Muscle of arm (tissue), 14 donors: ENCODE measurements at places on chromosomes 1 and 21.

DNA sequence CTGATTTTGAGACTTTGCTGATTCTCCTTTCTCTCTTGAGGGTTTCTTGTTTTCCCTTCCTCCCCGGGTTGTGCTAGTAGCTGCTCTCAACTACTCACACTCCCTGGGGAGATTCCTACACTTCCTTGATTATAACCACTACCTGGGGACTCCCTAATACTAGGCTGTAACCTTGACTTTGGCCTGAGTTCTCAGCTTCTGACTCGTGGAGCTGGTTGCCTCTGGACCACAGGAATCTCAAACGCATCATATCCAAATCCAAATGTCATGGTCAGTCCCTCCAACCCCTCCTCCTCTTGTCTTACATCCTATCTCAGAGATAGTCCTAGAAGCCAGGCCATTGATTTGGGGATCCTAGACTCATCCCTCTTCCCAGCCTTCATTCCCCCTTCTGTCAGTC, 12.0 kb downstream of the MOV10 start:
- no peak for DNase-seq

DNA sequence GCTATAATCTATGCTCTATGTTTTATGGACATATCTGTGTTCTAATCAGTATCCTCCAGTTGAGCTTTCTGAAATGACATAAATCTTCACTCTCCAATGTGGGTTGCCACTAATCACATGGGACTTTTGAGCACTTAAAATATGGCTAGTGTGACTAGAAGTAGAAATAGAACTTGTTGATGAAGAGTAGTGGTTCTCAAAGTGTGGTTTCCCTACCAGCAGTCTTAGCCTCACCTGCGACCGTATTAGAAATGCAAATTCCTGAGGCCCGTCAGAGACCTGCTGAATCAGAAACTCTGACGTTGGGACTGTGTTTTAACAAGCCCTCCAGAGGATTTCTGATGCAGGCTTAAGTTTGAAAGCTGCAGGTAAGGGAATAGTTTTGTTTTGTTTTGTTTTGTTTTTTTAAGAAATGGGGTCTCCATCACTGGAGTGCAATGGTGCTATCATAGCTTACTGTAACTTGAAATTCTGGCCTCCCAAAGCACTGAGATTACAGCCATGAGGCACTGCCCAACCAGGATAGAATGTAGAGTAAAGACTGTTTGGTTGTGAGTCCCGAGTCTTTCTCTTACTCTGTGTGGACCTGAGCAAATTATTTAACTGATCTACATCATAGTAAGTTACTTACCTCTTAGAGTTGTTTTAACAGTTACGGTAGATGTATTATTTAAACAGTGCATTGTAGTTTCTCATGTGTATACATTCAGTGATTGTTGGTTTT, 21.7 kb downstream of the GLRX2 start:
- DNase-seq, result no peak

DNA sequence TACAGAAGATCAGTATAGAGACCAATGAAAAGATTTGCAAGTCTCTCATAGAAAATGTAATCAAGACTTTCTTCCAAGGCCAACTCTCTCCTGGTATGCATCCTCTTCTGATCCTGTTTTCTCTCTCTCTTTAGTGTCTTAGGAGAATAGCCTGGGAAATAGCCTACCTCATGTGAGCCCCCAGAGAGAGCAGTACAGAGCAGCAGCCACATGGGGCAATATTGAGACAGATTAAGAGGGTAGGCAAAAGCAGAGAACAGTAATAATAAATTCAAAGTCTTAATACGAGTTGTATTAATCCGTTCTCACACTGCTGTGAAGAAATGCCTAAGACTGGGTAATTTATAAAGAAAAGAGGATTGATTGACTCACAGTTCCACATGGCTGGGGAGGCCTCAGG, 61.4 kb downstream of the RNASEL start:
- no peak for DNase-seq

DNA sequence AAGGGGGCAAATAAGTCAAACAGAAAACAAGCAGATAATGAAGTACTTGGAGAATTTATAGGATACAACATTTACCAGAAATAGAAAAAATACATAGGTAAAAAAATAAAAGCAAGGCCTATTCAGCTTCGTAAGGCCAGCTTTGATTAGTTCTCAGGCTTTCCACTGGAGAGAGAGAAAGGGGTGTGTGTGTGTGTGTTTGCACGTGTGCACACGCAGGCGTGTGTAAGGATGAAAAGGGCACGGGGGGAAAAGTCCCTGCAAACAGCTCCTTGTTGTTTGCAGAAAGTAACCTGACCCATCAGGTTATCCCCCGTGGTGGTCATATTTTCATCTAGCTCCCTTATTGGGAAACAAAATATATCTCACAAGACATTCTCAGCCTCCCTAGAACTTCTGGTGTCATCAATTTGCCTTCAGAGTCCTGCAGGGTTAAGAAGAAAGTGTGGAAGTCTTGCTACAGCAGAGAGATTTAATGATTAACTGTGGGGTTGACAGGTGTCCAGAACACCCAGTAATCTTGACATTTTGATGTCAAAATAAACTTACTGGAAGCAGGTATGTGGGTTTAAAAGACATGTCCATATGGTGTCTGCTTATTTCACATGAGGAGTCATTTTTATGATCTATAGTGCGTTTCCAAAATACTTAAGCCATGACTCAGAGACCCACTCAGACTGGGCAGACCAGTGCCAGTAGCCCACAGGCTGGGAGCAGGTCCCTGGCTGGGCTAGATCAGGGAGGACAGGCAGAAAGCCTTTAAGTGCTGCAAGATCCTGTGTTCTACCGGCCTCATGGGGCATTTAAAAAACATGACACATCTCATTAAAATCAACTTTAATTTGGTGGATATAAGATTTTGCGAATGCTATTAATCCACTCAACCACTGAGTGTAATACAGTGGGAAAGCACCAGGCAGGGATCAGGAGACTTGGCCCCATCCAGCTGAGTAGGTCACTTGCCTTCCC, 487.6 kb upstream of the CAMK1G start:
- no peak for DNase-seq

DNA sequence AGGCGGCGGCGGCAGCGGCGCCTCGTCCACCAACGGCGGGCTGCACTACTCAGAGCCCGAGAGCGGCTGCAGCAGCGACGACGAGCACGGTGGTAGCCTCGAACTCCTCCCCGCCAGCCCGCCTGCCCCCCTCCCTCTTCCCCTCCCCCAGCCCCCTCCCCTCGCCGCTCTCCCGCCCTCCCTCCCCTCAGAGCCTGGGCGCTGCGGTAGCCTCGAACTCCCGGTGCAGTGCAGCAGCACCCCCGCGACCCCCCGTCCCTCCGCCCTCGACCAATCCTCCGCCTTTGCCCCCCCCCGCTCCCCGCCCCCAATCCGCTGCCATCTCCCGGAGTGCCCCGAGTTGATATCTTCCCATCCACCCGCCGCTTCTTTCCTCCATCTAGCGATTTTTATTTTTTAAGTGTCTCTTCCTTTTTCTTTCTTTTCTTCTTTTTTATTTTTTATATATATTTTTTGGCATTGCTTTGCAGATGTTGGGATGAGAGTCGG, 516 bp downstream of the RCOR3 start:
- peak; percentile 70 for DNase-seq

- no peak for DNase-seq
Measured at GRCh38 chr1:950268-950667, 8.8 kb downstream of the NOC2L start.

GRCh38 chr1:231210126-231210525, 30.9 kb upstream of the GNPAT start:
- DNase-seq, result no peak

- no peak for DNase-seq
Measured at GRCh38 chr1:183685112-183685713, 32.1 kb upstream of the APOBEC4 start.

DNA sequence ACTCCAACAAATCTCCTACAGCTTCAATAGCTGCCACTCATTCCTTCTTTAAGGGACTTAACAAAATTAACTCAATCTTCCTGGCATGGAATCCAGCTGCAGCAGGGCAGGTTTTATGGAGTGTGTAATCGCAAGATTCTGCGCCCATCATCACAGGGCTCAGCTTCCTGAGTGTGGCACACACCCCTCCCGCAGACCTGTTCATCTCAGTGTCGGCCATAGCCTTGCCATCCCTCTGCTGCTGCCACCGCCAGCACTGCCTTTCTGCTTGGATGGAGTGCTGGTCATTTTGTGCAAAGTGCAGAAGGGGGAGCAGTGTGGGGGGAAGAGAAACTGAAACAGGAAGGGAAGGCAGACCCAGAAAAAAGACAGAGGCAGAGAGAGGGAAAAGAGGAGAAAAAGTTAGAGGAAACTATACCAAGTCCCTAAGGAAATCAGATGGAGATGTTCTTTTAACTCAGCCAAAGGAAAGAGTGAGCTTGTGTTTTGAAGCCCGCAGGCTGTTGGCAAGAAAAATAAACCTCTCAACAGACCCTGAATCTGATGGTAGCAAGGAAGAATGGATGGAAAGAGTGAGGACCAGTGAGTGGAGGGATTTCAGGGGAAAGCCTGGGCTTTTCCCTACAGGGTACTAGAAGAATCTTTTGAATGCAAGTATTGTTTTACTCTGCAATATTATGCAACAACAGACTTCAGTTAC, 324.2 kb downstream of the SEC16B start:
- DNase-seq, result no peak

- no peak for DNase-seq
Measured at GRCh38 chr1:233229288-233229687, 66.2 kb downstream of the PCNX2 start.

DNA sequence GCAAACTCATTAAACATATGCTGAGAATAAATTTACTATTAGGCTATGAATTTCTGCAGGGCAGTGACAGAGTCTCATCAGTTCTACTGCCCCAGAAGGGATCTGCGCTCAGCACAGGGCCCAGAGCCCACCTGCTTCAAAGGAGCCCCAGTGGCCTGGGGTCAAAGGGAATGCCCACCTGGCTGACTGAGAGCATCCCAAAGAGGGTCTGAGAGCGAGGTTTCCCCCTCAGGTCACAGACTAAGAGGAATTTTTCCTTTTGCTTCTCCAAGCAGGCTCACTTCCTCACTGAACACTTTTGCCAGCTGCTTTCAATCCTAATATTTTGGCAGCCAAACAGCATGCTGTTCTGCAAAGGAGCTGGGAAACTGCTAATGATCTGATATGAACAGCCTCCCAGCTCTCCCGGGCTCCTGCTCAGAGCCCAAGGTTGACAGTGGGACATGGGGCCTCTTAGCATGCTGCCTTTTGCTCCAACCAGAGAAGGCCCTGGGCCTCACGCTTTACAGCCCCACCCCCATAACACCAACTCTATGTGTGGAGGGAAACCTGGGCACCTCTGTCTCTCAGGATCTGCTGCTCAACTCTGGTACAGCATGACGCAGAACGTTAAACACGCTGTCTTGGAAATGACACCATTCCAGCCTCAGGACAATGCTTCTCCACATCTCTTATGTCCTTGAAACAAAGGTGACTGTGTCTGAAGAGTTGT, 70.7 kb upstream of the SYT6 start:
- DNase-seq, result peak; percentile 56

GRCh38 chr1:228084797-228085196, 2.3 kb downstream of the ARF1 start:
- no peak for DNase-seq

- no peak for DNase-seq
Measured at GRCh38 chr1:167898578-167899222, 15.2 kb downstream of the ADCY10 start.

DNA sequence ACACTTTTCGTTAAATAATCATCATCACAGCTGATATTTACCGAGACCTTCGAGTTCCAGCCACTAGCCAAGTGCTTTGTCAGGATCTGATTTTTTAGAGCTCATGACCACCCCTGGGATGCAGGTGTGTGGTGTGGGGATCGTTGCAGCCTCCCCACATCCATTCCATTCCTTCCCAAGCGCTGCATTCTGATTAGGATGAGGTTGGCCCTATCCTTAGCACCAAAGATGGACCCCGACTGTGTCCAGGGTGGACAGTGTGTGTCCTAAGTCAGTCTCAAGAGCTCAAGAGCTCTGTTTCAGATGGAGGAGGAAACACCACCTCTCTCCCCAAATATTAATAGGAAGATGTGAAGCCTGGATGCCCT, 74.1 kb downstream of the PSMG1 start:
- no peak for DNase-seq

DNA sequence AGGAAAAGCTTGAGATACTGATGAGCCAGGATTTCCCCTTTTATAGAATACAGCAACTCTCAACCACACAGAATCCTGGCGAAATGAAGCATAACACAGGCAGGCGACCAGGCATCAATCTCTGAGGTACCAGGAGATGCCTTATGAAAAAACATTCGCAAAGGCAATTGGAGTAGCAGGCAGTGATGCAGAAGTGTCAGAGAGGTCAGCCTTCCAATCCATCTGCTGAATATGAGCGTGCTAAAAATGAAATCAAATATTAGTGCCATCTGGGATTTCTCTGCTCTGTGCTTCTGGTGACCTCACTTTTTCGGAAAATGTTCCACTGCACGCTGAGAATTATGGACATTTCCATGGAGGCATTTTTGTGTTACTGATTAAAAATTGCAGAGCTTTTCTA, 258.8 kb downstream of the VAV3 start:
- no peak for DNase-seq

GRCh38 chr1:88655685-88656299, 28.3 kb upstream of the PKN2 start:
- peak; percentile 24 for DNase-seq

DNA sequence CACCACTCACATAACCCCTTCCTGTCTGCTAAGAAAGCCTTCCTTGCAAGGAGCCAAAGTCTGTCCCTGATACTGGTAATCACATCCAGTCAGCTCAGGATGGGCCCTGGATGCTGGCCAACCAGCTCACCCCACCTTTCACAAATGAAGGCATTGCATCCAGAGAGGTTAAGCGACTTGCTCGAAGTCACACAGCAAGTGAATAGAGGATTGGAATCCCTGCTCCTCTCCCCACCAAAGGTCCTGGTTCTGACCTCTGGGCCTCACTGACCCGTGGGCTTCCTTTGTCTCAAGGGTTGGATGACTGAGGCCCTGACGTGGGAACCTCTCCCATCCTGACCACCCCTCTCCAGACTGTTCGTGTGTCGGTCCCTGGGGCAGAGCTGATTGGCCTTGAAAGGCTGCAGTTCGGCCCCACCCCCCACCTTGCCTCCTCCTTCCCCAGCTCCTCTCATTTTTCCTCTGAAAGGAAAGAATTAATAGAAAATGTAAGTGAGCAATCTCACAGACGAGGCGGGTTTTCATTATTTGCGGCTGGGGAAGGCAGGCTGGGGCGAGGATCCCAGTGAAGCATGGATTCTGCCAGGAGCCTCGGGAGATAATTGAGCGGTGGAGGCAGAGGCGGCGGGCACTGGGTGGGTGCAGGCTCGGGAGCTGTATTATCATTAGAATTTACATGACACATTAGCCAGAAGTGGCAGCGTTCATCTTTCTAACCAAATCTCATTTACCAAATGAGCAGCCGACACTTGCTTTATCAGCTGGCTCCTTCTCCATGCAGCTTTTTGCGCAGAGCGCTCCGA, 101.5 kb upstream of the CSF3R start:
- no peak for DNase-seq
